ENCODE measurements at places on chromosomes 16 and 17.
A peak's percentile ranks its signal among the peaks of the same experiment; 100 is the strongest.

DNA sequence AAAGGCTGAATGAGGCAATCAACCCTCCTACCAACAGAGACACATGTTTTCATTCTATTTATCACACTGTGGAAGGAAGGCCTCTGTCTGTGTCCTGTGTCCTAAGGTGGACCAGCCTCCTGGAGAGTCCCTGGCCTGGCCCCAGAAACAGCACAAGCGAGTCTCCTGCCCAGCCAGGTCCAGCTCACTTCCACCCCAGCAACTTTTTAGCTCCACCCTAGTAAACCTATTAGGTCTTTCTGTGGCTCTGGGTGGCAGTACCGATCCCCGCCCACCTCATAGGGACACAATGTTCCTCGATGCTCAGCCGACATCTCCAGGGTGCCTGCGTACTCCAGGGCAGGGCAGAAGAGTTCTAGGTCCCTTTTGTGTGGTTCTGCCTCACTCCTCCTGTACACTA, 10.7 kb downstream of the DRC3 start:
- DNase-seq = no peak

DNA sequence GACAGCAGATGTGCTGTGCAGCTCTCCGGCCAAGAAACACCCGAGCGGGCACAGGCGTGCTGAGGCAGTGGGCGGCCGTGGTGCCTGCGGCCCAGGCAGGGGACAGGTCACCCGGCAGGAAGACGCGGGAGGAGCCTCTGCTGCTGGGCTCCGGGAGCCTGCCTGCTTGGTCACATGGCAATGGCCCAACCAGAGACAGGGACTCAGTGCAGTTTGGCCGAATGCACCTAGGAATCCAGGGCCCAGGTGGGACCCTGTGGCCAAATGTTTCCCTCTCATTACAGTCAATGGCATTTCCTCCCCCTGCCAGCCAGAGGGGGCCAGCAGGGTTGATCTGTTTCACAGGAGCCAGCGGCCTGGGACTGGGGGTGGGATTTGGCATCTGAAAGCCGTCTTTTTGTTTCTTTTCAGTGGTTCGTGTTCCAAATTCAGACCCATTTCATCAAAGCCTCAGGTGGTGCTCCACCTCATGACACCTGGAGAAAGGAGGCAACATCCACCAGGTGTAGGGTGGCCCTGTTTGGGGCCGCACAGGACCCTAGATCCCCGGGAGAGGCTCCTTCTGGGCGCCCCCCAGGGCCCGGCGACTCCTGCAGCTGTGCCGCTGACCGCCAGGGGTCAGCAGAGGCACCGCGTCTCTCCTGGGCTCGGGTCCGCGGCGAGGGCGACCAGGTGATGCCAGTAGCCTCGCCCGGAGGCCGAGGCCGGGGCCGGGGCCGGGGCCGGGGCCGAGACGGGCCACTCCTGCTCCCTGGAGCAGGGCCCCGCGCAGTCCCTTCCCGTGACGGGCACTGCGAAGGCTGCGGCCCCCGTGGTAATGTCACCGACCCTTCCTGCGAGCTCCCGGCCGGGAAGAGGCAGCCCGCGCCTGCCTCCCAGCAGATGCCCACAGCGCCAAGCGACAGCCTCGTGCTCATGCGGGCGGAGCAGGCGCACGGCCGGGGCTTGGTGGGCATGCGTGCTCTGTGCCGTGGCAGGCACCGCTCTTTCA, 118.5 kb downstream of the C16orf78 start:
- no peak for DNase-seq

GRCh38 chr17:82938873-82939620, 99.2 kb upstream of the ZNF750 start:
- no peak for DNase-seq

DNA sequence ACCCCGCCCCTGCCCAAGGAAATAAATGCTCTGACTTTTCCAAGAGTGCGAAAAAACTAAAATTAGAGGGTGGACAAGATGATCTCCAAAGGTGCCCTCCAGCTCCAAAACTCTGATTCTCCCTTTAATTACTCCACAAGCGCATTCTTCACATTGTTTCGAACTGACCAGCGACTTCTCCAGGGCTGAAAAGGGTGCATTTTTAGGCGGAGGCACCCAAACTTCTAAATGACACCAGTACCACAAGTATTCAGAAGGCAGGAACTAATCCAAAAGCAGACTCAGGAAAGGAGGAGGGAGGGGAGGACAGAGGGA, 750 bp downstream of the ZFHX3 start:
- no peak for DNase-seq

GRCh38 chr16:49617710-49618330, 238.1 kb downstream of the ZNF423 start:
- no peak for DNase-seq

GRCh38 chr17:80761110-80761871, 216.7 kb downstream of the RPTOR start:
- peak; percentile 75 for DNase-seq

- no peak for DNase-seq
Measured at GRCh38 chr17:81365148-81365600, 30.1 kb upstream of the BAHCC1 start.

- no peak for DNase-seq
Measured at GRCh38 chr17:74134991-74135390, 68.5 kb upstream of the RPL38 start.

GRCh38 chr16:4962716-4963115, 4.6 kb downstream of the SEC14L5 start:
- DNase-seq = no peak

DNA sequence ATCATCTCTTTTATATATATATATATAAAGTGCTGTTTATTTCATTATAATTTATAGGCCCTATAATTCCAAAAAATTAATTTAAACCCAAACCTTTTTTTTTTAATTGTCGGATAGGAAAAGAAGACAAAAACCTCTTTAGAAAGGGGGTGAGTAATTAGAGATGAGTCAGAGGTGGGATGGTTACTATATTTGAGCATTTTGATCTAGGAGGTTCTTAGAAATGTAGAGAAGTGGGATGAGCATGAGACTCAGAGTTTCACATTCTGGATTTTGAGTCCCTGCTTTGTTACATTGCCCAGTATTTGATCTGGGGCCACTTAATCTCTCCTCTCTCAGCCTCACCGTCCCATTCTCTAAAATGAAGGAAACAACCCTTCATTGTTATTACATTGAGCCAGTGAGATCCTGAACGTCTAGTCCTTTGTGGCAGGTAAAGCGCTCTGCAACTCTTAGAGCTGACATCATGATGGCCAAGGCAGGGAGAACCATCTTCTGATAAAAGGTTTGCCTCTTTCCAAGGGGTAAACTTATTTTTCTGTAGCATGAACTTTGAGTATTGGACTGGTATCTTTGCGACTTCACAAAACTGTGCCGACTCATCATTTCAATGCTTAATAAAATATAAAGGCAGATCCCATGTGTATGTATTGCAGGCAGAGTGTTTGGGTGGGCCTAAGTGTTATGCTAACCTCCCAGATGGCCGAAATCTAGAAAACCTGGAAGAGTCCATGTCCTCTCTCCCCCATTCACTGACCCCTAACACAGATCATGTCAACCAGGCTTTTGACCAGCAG, 21.3 kb downstream of the HS3ST3B1 start:
- no peak for DNase-seq

DNA sequence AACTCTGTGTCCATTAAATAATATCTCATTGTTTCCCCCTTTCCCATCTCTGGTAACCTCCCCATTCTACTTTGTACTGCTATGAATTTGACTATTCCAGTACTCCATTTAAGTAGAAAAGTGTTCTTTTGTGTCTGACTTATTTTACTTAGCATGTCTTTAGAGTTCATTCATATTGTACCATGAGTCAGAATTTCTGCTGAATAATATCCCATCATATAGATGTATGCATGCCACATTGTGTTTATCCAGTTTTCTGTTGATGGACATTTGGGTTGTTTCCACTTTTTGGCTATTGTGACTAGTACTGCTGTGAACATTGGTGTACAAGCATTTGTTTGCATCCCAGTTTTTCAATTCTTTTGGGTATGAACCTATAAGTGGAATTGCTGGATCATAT, 6.0 kb downstream of the PPM1D start:
- DNase-seq = no peak

DNA sequence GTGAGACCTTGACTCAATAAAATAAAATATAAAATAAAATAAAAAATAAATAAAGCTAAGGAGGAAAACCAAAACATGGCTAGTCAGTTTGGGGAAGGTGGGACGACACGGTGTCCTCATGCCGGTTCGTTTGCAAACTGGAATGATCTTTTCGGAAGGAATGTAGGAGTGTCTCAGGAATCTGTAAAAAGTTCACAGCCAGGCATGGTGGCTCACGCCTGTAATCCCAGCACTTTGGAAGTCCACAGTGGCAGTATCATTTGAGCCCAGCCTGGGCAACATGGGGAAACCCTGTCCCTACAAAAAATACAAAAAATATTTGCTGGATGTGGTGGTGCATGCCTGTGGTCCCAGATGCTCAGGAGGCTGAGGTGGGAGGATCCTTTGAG, 14.7 kb upstream of the RPTOR start:
- DNase-seq = no peak

DNA sequence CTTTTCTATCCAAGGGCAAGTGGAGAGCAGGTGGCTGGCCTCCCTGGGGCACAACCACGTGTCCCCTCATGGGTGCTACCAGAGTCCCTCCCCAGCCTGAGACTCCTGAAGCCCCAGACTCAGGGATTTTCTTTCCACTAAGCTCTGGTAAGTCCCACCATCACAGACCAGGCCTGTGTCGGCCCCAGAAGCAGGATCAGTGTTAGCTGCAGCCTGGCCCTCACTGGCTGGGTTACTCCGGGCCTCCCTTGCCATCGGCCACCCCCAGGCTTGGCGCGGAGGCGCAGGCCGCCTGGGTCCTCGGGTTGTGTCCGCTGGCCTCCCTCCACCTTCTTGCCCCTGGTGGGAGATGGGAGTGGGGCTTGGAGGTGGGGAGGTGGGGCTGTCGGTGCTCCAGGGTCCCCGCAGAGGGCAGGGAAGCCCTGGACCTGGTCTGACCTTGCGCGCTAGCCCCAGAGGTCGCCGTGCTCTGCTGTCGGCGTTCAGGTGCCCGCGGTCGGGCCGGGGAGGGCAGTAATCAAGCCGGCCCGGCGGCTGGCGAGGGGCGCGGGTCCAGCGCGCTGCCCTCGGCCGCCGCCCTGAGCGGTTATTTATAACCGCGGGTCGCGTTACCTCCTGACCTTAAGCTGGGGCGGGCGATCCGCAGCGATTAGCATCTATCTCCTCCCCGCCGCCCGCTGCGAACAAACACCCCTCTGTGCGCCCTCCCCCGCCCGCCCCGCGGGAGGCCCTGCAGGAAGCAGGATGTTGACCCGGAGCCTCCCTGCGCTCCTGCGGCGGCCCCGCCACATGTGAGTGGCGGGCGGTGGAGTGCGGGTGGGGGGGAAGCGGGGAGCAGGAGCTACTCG, 78.1 kb upstream of the TOB1 start:
- DNase-seq = peak; percentile 66

GRCh38 chr16:73033271-73033998, 14.5 kb downstream of the ZFHX3 start:
- DNase-seq = no peak

- DNase-seq = peak; percentile 71
Measured at GRCh38 chr17:82153745-82154375, 55.8 kb upstream of the FASN start.

GRCh38 chr16:50657241-50657640, 23.9 kb downstream of the SNX20 start:
- no peak for DNase-seq

DNA sequence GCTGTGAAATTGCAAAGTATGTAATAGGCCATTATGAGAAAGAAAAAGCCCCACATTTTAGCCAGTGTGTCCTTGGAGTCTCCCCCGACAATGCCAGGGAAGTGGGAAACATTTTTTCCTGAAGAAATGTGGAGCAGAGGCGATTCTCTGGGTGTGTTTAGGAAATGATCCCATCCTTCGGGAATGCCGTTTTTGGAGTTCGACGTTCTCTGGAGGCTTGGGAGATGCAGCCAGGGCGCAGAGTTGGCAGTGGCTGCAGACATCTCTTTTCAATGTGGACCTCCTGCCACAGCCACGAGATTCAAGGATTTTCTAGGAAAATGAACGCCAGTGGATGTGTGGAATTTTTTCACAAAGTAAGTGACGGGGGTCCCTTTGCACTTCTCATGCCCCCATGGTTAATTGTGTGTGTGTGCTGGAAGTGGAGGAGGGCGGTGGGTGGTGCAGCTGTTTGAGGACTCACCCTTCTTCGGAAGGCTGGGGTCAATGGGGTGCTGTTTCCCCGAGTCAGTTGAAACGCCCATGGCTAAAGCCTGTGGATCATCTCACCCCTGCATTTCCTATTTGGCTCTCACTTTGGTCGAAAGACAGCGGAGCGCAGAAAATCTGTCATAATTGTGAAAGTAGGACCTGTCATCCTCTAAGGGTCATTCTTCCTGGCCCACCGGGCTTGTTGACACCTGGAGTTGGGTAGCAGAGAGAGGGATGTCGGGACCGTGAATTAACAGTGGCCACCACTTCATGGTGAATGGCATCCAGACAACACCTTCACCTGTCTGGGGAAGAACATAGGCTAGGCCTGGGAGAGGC, 73.2 kb downstream of the CMIP start:
- no peak for DNase-seq
